HS-5 (cell line): ENCODE measurements at places on chromosomes 16 and 17.

DNA sequence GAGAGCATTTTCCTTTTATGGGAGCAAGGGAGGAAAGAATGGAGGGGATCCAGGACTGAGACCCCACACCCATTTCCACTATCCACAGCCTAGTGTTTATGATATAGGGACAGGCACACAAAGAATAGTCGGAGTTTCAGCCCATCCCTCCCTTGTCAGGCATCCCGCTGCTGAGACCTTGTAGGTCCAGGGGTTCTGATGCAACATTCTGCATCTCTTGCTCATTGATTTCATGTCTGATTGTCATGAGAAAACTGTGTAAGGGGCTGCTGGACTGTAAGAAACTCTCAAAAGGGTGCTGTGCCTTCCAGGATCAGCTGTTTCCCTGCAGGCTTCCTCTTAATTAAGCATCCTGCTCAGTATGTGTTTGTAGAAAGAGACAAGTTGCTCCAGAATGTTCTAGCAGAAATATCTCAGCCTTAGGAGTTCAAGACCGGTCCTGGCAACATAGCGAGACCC is 5.3 kb upstream of the POLR3E start:
- DNase-seq: no peak

DNA sequence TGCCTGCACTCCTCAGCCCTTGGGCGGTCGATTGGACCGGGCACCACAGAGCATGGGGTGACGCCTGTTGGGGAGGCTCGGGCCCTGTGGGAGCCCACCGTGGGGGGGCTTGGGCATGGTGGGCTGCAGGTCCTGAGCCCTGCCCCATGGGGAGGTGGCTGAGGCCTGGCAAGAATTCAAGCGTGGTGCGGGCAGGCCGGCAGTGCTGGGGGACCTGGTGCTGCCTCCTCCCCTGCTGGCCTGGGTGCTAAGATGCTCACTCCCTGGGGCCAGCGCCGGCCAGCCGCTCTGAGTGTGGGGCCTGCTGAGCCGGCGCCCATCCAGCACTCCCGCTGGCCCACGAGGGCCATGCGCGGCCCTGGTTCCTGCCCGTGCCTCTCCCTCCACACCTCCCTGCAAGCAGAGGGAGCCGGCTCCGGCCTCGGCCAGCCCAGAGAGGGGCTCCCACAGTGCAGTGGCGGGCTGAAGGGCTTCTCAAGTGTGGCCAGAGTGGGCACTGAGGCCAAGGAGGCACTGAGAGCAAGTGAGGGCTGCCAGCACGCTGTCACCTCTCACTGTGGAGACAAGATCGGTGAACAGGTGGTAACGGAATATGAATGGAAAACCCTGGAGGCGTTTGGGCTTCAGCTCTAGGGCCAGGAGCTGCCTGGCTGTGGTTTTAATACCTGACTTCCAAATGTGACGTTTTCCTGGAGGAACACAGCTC is 28.5 kb downstream of the ST6GALNAC1 start:
- no peak for DNase-seq

GRCh38 chr17:73069841-73070240 is 22.6 kb downstream of the SLC39A11 start:
- no peak for DNase-seq

- no peak for DNase-seq
Observed at GRCh38 chr17:81027591-81028505, 7.1 kb upstream of the BAIAP2 start.

- DNase-seq: no peak
Observed at GRCh38 chr17:50532452-50533024, at the start of gene EPN3. EPN3 (plus strand) TSS chr17:50532735; CDS start chr17:50536557, 3,822 bp downstream.

- no peak for DNase-seq
Observed at GRCh38 chr16:1820096-1820945, 6.3 kb downstream of the HAGH start.

GRCh38 chr16:79658301-79659033 is 57.9 kb upstream of the MAF start:
- no peak for DNase-seq
